ENCODE measurements at places on chromosomes 4 and X.

- DNase-seq: no peak
These were observed 5.2 kb downstream of the RPS4X start for GRCh38 chrX:72271812-72272211.

- DNase-seq: no peak
These were observed 5.5 kb upstream of the TRIM75 start for GRCh38 chr4:165048170-165048569.

- DNase-seq: no peak
These were observed 1.8 kb downstream of the HS6ST2 start for GRCh38 chrX:132956421-132957210.

- no peak for DNase-seq
These were observed 35.5 kb downstream of the KDR start for GRCh38 chr4:55089916-55090315.

GRCh38 chr4:150256225-150256620 is 178.0 kb downstream of the DCLK2 start:
- DNase-seq: no peak
